ENCODE measurements at places on chromosomes 3 and 15.

DNA sequence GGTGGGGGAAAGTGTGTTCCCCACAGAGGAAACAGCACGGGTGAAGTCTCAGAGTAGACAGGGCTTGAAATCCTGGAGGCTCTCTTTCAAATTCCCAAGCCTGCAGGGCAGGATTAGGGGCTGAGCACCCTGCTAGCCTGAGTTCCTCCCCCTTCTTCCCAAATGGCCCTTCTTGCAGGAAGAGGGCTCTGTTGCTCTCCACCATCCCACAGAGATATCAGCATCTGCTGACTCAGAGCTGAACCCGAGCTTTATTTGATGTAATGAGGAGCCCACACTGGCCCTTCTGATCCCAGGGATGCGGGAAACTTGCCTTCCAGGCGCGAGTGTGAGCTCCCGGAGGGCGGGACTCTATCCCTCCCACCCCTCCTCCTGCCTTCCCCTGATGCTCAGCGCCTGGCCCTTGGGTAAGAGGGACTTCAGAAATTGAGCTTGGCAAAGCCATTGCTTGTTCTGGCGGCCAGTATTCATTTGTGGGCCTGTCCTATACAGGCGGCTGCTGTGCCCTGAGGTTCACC is 1.4 kb upstream of the STRA6 start:
- no peak for DNase-seq

DNA sequence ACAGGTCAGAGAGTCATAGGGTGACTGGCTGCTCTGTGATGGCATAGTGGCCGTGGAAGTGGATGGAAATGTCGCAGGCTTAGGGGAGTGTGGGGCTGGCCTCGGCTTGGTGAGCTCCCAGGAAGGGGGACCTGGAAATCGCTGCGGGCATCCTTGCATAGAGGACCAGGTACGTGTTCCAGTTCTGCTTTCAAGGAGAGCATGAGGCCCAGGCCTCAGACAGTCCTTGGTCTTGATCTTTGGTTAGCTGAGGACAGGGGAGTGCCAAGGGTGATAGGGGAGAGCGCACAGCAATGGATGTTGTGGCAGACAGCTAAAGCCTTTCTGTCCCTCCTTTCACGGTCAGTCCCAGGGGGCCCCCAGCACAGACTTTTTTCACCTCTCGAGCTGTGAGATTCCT is 110.5 kb downstream of the SNRPN start:
- DNase-seq: no peak

DNA sequence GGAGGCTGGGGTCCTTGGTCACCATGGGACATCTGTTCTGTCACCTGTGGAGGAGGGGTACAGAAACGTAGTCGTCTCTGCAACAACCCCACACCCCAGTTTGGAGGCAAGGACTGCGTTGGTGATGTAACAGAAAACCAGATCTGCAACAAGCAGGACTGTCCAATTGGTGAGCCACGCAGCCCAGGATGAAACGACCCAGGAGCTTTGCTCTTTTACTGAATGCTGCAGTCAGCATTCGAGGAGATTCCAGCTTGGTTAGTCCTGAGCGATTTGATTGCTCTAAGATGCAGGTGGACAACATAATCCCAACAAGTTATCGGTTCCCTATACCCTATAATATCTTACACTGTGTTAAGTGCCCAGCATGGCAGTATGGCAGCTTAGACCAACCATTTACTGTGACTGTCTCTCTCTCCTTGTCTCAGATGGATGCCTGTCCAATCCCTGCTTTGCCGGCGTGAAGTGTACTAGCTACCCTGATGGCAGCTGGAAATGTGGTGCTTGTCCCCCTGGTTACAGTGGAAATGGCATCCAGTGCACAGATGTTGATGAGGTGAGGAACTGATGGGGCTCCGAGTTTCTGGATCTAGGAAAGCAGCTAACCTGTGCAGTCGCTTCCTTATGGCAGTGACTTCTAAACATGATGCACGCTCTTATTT is 7.8 kb downstream of the THBS1 start:
- no peak for DNase-seq

DNA sequence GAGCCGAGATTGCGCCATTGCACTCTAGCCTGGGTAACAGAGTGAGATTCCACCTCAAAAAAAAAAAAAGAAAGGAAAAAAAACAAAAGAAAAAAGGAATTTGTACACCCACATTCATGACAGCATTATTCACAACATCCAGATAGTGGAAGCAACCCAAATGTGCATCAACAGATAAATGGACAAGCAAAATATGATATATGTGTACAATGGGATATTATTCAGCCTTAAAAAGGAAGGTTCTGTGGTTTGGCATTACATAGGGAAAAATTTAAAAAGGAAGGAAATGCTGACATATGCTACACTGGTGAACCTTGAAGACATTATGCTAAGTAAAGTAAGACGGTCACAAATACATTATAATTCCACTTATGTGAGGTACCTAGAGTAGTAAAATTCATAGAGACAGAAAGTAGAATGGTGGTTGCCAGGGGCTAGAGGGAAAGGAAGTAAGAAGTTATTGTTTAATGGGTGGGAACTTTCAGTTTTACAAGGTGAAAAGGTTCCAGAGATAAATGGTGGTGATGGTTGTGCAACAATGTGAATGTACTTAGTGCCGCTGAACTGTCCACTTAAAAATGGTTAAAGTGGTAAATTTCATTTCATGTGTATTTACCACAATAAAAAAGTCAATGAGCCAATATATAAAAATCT is 118.5 kb downstream of the MYLK start:
- DNase-seq: no peak

DNA sequence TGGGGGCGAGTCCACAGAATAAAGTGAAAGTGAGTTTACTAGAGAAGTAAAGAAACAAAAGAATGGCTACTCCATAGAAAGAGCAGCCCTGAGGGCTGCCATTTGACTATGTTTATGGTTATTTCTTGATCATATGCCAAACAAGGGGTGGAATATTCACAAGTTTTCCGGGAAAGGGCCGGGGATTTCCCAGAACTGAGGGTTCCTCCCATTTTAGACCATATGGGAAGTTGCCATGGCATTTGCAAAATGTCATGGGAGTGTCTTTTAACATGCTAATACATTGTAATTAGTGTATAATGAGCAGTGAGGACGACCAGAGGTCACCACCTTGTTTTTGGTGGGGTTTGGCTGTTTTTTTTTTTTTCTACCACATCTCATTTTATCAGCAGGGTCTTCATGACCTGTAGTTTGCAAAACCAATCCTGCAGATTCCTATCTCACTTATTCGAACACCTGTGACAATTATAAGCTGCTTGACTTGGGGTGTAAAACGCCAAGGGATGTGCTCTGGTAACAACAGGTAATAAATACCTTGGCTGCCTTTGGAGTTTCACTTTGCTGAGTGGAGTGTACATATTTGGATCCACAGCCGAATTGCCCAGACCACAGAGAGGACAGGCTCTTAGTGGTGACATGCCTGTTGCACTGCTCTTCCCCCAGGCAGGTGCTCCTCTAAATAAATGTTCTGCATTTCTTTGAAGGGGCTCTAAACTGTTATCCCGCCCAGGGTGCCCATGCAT is 43.6 kb downstream of the C2CD4B start:
- no peak for DNase-seq

DNA sequence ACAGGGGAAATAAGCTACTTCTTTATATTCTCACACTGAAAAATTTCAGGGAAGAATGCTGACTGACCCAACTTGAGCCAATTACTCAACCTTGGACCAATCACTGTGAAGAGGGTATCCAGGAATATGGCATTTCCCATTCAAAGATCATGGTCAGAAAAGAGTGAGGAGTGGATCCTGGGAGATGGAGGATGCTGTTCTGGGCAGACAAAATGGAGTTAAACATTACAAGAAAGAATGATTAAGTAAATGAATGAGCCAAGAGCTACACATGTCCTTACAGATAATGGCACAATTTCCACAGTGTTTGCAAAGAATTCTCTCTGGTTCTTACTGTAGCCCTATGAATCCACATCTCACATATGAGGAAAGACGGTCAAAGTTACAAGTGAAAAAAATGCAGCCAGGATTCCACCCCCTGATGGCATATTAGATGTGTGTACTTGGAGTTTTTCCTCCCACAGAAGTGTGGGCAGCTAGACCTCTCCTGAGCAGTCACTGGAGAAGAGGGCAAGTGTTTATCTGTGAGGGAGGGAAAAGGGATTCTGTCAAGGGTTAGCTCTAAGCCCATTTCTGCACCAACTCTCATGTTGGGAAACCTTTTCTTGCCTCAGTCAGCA is 33.8 kb downstream of the AMOTL2 start:
- no peak for DNase-seq

DNA sequence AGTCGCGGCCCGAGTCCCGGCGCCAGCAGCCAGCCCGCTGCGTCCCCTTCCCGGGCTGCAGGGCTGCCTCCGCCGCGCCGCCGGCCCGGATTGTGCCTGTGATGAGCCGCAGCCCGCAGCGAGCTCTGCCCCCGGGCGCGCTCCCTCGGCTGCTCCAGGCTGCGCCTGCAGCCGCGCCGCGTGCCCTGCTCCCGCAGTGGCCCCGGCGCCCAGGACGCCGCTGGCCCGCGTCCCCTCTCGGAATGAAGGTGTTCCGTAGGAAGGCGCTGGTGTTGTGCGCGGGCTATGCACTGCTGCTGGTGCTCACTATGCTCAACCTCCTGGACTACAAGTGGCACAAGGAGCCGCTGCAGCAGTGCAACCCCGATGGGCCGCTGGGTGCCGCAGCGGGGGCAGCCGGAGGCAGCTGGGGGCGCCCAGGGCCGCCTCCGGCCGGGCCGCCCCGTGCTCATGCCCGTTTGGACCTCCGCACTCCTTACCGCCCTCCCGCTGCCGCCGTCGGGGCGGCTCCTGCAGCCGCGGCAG is 1.2 kb downstream of the CHST2 start:
- peak; percentile 16 for DNase-seq

DNA sequence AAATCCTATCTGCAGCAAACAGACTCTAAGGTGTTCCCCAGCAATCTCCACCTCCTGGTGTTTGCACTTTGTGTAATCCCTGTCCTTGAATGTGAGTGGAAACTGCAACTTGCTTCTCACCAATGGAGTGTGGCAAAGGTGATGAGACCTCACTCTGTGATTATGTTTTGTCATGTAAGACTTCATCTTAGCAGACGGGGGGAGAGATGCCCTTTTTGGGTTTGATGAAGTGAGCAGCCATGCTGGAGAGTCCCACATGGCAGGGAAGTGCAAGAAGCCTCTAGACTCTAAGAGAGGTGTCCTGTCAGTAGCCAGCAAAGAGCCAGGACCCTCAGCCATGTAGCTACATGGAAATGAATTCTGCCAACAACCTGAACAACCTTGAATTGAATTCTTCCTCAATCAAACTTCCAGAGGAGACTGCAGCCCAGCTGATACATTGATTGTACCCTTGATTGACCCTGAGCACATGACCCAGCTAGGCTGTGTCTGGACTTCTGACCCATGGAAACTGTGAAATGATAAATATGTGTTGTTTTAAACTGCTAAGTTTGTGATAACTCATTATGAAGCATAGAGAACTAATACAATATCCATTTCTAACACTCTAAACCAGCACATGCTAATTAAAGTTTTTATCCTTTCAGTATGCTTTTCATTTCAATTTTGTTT is 71.4 kb upstream of the RASGRF1 start:
- no peak for DNase-seq

DNA sequence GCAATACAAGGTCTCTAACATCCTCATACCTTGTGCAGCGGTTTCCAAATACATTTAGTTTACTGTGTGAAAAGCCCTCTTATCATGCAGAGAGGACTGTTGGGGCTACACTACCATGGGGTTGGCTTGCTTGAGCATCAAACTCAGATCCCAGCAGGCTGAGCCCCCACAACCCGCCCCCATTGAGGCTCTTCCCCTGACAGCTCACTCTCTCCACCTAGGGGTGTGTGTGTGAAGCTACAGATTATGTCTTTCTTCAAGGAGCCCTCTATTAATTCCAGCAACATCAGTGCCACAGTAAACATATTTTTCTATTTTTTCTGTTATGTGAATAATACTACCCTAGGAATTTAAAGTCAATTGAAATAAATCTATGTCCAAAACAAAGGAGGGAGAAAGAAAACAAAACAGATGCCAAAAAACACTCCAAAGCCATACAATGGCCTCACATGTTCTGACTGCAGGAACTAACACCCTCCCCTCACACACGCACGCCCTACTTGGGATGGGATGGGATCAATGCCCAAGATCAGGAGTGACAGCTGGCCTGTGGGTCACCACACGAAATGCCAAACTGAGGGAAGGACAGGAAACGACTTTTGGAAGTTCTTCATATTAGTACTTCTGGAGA is 14.7 kb downstream of the TM4SF4 start:
- no peak for DNase-seq

- DNase-seq: no peak
These were observed 30.7 kb upstream of the GRIP2 start for GRCh38 chr3:14570864-14571263.

DNA sequence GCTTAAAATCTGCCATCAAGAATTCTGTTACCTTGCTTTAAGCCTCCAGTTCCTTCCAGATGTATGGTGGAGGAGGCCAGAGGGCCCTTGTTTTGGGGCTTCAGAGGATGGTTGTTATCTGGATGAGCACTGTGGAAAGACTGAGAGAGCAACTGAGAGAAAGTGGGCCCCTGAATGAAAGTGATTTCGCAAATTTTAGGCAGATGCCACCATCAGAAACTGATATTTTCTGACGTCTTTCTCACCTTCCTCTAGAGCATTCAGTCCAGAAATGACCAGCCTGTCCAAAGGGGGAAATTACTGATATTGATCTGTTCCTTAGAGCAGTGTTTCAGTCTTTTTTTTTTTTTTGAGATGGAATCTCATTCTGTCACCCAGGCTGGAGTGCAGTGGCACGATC is 13.4 kb downstream of the B3GNT5 start:
- DNase-seq: no peak
